ENCODE measurements at places on chromosomes 2 and 18.

- DNase-seq, result no peak
These were observed 109.5 kb downstream of the CDC42EP3 start for GRCh38 chr2:37561615-37562569.

DNA sequence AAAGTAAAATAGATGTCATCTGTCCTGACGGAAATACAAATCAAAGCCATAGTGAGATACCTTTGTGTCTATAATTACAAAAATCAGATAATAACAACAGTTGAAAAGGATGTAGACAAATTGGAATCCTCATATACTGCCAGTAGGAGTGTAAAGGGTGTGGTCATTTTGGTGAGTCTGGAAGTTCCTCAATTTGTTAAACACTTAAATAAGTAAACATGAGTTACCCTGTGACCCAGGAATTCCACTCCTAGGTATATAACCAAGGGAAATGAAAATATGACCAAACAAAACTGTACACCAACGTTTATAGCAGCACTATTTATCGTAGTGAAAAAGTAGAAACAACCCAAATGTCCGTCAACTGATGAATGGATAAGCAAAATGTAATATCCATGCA lies 24.0 kb downstream of the R3HDM1 start:
- no peak for DNase-seq

DNA sequence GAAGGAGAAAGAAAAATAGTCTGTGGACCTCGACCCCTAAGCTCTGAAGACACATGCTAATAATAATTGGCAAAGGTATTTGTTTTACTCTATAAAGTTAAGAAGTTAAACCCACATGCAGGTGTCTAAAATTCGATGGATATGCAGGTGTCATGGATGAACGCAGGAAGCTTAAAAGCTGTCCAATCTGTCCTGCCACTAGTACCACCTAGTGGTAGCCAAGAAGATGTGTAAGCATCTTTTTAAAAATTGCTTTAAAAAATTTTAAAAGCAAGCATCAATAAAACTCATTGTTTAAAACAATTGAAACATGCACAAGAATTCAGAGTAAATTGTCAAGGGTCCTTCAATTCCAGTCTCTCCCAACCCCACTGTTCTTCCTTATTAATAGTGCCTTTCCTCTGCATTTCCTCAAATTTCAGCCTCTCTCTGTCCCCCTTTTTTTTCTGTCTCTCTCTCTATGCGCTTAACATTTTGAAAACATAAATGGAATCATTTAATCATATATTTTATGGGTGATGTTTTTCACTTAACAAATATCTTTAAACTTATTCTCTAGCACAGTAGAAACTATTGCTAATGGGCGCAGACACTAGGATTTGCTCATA lies 30.6 kb upstream of the PPP3R1 start:
- DNase-seq, result peak; percentile 38

DNA sequence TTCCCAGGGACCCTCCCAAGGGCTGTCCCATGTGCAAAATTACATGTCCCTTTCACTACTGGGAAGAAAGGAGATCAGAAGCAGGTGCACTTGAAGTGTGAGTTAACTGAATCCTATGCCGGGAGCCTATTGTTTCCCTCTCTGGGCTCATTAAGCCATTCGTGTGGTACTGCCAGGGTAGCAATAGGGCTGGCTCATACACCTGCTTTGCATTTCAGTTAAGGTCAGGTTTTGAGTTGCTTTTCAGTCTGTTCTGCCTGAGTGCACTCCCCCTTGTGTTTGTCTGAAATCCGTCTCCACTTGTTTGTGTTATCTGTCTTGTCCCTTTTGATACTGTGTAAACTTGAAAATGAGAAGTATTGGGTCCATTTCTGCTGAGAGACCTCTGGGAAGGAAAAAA lies 1232.6 kb upstream of the NRXN1 start:
- DNase-seq, result no peak

DNA sequence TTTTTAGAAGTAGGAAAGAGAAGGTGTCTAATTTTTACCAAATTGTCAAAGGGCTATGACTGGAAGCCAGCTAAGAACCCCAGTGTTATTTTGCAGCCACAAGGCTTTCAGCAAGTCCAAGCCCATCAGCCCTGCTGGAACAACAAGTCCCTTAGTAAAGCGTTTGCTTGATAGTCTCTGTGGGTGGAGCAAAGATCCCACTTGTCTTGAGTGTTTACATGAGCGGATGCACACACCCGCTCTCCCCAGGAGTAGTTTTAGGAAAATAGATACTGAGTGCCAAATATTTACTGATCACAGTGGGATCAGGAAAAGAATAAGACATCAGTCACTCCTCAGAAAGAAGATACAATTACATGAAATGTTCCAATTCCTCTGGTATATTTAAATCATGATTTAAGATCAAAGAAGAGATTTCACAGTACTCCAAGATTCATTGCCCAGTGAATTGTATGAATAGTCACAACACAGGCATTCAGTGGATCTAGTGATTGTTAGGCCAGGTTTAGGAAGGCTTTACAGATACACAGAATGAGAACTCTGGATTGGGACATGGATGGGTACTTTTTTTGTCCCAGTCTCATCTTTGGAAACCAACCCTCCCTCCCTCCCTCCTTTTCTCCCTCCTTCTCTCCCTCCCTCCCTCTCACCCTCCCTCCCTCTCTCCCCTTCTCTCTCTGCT lies 514.9 kb downstream of the PTPRM start:
- no peak for DNase-seq
